ENCODE measurements at places on chromosomes 12 and 14.

- DNase-seq = no peak
Measured at GRCh38 chr12:118430516-118430915, 54.2 kb downstream of the SUDS3 start.

DNA sequence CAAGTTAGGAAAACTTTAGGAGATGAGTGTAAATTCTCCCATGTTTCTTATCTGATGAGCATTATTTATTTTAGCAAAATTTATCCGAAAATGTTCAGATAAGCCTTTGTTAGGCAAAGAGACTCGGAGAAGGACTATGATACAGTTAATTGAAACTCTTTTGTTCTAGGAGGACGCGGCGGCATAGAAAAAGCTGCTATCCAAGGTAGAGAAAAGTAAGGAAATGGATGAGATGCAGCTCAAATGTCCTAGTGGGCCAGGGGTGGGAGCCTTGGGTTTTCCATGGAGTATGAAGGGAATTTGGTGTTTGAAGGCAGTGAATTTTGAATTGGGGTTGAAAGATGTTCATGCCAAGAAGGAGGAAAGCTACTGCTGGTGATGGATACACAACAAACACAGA, 1504.5 kb downstream of the AACS start:
- no peak for DNase-seq

DNA sequence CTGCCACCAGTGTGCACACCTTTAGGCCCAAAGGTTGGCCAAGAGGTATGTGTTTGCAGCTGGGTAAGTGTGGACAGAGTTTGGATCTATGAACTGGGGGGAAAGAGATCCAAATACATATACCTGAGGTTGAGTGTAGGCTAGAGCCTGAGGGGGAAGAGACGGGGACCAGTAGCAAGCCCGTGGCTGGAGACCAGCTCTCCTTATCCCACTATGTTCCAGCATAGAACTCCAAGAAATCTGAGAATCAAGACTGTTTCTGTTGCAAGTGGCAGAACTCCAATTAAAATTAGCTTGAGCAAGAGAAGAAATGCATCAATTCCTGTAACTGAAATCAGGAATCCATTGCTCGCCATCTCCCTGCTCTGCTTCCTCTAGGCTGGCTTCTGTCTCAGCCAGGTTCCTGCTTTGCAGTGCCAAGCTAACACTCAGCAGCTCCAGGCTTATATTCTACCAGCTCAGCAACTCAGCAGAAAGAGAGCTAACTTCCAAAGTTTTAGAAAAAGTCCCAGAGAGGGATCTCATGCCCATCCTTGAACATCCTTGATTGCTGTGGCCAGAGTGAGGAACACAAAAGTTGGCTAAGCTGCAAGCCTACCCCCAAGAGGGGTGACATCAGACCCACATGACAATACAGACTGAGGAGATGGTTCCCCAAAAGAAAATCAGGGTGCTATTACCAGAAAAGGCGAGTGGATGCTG, 1.5 kb upstream of the PCK2 start:
- no peak for DNase-seq

- DNase-seq = no peak
Measured at GRCh38 chr12:131511803-131512561, 198.9 kb upstream of the SFSWAP start.

- DNase-seq = no peak
Measured at GRCh38 chr12:107488666-107489065, 196.9 kb upstream of the PWP1 start.

GRCh38 chr12:20865873-20866272, 55.4 kb downstream of the SLCO1B3 start:
- no peak for DNase-seq

DNA sequence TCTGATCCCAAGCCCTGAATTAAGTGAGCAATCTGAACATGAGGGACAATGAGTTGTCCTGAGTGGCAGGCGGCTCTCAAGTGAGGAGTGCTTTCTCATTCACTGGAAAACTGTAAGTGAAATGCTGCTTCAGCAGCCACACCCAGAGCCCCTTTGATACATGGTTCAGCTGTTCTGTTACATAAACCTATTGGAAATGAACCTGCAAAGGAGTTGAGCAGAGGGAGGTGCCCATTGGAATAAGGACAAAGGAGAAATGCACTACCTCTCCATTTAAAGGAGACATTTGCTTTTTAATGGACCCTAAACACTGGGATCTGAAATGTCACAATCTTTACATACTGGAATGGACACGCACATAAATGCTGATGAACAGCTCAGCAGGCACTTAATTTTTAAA, 169.9 kb downstream of the CACNA1C start:
- no peak for DNase-seq

- no peak for DNase-seq
Measured at GRCh38 chr14:68950111-68950510, 29.0 kb downstream of the ACTN1 start.

DNA sequence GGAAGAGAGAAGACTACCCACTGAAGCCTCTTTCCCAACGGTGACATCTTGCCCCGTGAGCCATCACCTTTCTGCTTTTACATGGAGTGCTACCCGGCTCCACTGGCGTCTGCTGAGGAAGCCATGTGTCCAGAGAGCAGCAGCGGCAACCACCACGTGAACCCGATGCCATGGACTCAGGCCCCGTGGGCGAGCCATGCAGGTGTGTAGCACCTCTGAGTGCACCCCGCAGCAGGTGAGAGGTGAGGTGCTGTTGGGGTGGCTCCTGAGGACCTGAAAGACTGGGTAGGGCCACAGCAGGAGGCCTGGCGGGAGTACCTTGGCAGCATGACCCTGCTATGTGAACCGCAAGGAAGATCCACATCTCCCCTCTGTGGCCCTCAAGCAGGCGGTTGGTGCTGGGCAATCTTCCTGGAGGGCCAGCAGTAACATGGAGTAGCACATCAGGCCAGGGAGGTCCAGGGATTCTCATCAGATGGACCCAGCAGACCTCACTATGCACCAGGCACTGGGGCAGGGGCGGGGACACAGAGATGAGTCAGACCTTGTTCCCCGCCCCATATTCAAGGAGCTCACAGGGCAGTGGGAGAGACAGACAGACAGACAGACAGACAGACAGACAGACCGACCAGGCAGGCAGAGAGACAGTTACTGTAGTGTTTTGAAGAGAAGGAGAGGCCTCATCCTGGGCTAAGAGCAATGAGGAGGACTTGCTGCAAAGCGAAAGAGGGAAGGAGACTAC, 129.6 kb downstream of the PAPOLA start:
- peak; percentile 1 for DNase-seq

GRCh38 chr12:16300122-16300521, 22.6 kb upstream of the SLC15A5 start:
- DNase-seq = no peak

- no peak for DNase-seq
Measured at GRCh38 chr12:56143870-56144269, 8.5 kb upstream of the MYL6B start.

GRCh38 chr12:51717326-51717925, 126.4 kb downstream of the SCN8A start:
- DNase-seq = no peak

GRCh38 chr12:106150555-106150954, 11.8 kb upstream of the NUAK1 start:
- DNase-seq = no peak

DNA sequence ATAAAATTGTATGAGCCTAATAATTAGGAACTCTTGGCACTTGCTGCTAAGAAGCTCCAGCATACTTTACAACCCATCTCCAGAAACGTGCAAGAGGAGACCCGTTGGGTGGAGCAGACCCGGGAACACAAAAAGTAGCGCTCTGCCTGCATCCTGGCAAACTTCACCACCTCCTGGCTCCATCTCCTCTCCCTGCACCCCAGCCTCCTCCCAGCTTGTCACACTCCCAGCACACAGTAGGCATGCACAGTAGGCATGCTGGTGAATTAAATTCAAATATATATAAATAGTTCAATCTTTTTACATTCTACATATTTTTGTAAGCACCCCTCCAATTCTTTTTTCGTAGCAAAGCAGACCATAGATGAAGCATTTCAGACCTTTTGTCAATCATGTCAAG, 1.2 kb downstream of the VSIG10 start:
- DNase-seq = no peak

GRCh38 chr14:90483571-90483974, 86.7 kb downstream of the CALM1 start:
- no peak for DNase-seq

DNA sequence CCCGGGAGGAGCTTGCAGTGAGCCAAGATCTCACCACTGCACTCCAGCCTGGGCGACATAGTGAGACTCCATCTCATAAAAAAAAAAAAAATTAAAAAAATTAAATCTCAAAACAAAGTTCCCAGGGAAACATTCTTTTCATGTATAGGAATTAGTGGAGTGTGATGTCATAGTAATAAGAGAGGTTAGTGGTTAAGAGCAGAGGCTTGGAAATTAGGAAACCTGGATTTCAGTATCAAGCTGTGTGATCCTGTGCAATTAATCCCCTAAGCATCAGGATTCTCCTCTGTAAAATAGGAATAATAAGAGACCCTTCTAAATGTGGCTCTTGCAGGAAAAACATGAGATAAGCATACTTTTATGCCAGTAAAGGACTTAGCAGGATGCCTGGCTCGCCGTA, 3.1 kb upstream of the TXNRD1 start:
- DNase-seq = no peak

GRCh38 chr12:126069549-126070165, 1004.4 kb downstream of the AACS start:
- DNase-seq = peak; percentile 47

DNA sequence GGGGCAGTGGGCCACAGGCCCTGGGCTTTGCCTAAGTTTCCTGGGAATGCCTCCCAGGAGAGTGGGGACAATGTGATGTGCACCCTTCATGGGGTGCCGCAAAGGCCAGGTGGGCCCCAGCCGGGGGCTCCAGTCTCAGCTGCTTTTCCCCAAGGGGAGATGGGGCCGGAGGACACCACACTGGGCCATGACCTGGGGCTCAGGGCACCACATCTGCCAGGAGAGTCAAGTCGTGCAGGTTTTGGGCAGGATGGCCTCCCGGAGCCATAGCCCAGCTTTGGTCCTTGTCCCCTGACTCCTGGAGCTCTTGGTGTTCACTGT, 12.2 kb downstream of the HIP1R start:
- DNase-seq = no peak

- DNase-seq = peak; percentile 55
Measured at GRCh38 chr14:61585598-61586543, 109.4 kb upstream of the HIF1A start.

DNA sequence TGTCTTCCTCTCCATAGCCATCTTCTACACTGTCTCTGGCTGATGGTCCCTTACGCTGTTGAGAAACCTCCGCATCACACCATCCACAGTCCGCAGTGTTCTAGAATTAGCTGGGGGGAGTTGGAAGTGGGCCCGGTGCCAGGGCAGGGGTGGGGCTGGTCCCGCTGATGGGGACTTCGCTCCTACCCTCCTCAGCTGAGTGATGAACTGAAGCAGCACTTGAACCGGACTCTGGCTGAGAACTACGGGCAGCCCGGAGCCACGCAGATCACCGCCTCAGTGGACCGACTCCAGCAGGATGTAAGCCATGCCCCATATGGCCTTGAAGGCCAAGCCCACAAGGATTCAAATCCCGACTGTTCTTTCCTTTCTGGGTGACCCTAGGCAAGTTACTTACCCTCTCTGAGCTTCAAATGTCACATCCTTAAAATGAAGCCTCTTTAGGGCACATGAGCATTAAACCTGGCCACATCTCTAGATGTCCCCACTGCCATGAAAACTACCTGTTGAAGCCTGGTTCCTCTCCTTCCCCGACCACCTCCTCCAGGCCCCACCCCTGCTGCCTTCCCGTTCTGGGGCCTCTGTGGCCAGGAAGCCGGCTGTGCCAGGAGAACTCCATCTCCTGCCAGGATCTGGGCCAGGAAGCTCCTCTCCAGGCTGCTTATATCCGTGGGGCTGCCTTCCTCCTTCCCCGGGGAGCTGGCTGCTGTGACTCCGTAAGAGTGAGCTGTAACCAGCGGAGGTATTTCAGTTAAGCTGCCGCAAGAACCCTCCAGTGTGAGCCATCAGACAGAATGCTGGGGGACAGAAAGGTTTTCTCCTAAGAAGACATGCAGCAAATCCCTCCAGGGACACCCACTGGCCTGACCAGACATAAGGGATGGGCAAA, 53.1 kb downstream of the TSPAN11 start:
- DNase-seq = no peak

DNA sequence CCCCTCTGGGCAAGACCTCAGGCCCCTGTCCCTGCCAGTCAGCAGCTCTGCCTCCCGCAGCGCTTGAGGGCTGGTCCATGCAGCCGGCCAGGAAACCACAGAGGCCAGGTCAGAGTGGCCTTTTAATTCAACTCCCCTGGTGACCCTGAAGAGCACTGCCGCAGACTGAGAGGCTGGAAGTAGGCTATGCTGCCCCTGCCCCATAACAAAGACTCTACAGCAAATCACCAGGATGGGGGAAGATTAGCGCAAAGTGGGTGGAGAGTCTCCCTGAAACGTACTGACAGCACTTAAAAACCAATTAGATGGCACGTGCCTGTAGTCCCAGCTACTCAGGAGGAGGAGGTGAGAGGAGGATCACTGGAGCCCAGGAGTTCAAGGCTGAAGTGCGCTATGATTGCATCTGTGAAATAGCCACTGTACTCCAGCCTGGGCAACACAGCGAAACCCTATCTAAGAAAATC, 70.5 kb downstream of the ITPK1 start:
- no peak for DNase-seq

DNA sequence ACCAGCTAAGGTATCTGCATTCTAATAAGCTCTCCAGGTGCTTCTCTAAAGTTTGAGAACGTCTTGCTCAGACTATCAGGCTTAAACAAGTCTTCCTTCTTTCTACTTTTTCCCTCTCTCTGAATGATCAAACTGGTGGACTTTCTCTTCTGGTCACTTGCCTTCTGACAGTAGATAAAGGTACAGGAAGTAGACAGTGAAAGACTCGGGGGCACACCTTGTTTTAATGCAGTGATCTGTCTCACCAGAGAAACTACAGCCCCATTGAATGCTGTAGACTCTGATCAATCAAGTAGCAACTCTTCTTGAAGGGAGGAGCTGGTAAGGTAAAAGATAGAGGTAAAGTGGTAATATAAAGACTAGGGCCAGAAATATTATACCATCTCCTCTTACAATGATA, 48.1 kb upstream of the ATXN7L3B start:
- no peak for DNase-seq

GRCh38 chr12:25825446-25825845, 133.0 kb upstream of the RASSF8 start:
- DNase-seq = no peak

GRCh38 chr14:102321456-102322422, 2.2 kb downstream of the ZNF839 start:
- DNase-seq = no peak

DNA sequence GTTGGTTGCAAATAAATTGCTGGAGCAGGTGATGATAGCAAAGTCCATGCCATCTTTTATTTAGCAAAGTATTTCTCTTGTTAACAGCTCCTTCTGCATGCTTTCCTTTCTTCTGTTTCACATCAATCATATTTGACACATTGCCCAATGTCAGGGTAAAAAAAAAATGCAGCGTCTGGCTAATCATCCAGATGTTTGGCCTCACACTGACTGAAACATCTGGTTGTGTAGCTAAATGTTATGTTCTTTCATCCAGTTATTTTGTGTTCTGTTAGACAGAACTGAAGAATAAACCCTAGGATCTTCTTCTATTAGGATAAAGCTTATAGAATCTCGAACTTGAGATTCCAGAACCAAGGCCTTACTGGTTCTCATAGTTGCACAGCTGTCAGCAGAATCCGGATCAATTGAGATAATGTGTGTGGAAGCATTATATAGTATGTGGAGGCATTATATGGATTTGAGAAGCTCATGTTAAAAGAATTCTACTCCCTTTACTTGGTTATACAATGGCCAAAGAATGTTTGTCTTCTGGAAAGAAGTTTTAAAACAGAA, 859.2 kb downstream of the DIO2 start:
- no peak for DNase-seq

GRCh38 chr14:66359500-66359899, 126.7 kb upstream of the CCDC196 start:
- peak; percentile 49 for DNase-seq

- no peak for DNase-seq
Measured at GRCh38 chr14:71430678-71431376, 501.4 kb upstream of the RGS6 start.
